IPS DF 6.9 (cell line): ENCODE measurements at places on chromosomes 6 and 20.

- DNase-seq, result no peak
These were observed 71.5 kb upstream of the LAMP5 start for GRCh38 chr20:9442858-9443257.

DNA sequence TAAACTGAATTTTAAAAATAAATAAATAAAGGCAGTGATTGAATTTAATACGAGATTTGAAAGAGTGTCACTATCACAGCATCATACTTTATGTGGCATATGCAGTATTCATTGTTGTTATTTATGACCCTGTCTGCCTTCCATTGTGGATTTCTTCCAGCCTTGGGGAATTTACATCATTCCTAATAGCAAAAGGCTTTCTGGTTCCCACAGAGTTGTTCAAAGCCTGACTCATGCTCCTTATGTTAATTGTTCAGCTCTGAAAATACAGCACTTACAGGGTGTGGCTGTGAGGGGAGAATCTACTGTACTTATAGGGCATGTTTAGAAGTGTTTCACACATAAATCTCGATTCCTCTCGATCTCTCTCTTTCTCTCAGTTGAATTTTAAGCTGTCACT, 54.4 kb downstream of the JAG1 start:
- DNase-seq, result no peak

DNA sequence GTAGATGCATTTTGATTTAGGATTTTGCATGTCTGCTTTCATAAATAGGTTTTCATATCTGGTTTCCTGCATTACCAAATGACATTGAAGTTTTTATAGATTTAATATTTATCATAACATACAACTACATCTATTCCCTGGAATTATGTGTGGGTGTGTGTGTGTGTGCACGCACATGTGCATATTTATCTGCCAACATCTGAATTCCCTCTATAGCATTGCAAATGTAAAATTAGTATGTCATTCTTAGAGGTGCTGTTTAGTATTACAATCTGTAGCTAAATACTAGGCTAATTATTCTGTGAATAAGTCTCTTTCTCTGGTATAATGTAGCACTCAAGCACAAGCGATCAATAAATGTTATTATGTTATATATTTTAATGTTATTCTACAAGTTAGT, 477.9 kb upstream of the FLRT3 start:
- DNase-seq, result no peak

GRCh38 chr6:39223061-39223460, 6.2 kb downstream of the KCNK5 start:
- DNase-seq, result no peak

DNA sequence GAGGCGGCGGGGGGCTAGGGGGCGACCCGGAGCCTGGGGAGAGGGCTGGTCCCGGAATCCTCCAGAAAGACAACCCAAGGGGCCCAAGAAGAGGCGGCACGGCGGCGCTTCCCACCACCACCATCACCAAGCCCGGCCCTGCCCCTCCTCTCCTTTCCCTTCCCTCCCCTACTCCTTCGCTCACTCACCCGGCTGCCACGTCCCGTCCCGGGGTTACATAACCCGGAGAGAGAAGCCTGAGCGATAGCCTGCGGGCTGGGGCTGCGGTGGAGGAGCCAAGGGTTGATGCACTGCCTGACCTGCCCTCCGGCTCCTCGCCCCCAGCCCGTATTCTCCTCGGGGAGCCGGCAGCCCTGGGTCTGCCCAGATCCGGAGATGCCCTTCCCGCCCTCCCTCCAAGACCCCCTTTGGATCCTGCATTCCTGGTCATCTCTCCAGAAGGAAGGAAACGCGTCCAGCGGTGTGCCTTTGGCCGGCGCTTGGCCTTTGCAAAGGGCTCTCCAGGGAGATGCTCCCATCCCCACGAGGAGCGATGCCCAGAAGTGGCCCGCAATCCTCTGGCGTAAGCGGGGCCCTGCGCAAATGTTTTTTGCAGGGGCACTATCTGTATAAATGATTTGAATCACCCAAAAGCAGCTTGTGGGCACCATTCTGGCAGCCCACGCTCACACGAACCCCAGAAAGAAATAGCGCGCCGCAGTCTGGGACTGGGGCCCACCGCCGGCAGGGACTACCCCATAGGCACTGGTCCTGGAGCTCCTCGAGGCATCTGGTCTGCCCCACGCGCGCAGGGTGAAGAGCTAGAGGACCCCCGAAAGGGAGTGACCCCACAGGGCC, 4.6 kb upstream of the CPXM1 start:
- DNase-seq, result no peak

- no peak for DNase-seq
These were observed 34.1 kb downstream of the ERGIC3 start for GRCh38 chr20:35575958-35576357.

GRCh38 chr20:15555913-15556312, 1017.3 kb downstream of the KIF16B start:
- no peak for DNase-seq

- DNase-seq, result no peak
These were observed 131.9 kb downstream of the EPM2A start for GRCh38 chr6:145603424-145603833.

DNA sequence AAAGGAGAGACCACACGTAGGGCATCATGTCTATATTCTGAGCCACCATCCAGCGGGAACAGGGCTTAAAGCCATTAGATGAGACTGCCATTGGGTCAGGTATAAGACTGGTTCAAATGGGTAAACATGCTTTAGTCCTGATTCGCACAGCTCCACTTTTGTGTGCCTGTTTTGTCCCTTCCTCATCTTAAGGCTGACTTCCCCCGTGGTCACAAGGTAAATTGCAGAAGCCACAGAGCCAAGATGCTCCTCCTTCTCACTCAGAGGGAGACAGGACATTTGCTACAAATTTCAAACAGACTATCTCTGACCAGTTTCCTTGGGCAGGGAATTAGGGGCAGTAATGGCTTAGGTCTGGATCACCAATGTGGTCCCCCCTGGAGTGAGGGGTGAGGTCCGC, 11.4 kb upstream of the IFNGR1 start:
- DNase-seq, result no peak

DNA sequence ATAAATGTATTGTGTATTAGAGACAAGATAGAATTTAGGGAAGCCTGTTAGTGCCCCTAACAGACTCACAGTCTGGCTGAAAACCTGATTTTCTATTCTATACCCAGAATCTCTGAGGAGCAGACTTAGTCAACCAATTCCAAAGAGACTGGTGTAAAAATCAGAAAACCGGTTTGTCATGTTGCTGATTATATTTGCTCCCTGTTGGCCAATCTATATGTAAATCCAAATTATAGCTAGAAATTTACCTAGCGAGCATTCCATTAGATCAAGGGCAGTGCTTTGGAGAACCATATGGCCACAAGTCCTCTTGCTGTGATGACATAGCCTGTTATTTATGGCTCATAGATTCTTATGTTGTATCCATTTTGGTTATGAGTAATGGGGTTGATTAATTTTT, 4.8 kb downstream of the NFYA start:
- no peak for DNase-seq

- no peak for DNase-seq
These were observed 229.7 kb upstream of the MARCKS start for GRCh38 chr6:113627480-113627879.

- DNase-seq, result peak; percentile 50
These were observed 198.6 kb downstream of the DTNBP1 start for GRCh38 chr6:15464211-15464725.

DNA sequence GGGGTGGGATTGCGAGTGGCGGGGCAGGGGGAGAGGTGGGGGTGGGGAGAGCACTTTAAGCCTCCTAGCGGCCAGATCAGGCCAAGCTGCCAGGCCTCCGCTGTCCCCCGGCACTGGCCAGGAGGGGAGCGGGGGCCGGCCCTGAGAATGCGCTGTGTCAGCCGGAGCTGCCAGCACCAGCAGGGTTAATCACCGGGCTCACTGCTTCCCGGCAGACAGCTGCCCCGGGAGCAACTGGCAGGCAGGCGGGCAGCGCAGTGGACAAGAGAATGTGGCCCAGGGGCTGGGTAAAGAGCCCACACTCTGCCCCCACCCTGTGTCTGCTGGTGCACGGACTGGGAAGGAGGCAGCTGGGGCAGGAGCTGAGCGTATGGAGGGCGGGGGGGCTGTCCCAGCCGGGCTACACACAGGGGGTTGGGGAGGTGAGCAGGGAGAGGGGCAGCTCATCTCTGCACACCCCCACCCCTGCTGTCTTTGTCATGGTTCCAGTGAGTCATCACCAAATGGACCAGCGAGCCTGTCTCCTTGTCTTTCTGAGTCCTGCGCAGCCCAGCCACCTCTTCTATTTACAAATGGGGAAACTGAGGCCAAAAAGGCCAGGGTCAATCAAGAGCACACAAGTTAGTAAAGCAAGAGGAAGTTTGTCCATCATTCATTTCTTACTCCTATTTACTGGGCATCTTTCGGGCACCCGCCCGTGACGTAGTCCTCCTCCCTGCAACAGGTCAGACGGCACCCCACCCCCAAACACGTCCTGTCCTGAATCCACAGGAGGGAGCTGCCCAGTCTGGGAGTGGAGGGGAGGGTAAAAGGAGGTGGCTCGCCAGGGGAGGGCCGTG, 2.1 kb upstream of the LAMA5 start:
- DNase-seq, result no peak

GRCh38 chr6:69784595-69785377, 12.0 kb downstream of the LMBRD1 start:
- no peak for DNase-seq

GRCh38 chr20:1377341-1377871, 15.4 kb downstream of the FKBP1A start:
- no peak for DNase-seq

- DNase-seq, result no peak
These were observed 147.0 kb downstream of the SOX4 start for GRCh38 chr6:21740376-21741124.

DNA sequence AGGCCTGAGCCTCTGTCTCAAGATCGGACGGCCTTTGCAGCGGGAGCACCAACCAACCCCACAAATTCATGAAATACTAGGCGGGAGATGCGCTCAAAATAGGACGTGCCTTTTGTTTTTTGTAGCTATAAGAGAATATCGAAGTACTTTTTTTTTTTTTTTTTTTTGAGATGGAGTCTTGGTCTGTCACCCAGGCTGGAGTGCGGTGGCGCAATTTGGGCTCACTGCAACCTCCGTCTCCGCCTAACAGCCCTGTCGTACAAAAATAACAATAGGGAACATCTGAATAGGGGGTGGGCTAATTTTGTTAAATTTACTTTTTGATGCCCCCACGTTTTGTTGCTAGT, 5.9 kb upstream of the TUBB2A start:
- no peak for DNase-seq

DNA sequence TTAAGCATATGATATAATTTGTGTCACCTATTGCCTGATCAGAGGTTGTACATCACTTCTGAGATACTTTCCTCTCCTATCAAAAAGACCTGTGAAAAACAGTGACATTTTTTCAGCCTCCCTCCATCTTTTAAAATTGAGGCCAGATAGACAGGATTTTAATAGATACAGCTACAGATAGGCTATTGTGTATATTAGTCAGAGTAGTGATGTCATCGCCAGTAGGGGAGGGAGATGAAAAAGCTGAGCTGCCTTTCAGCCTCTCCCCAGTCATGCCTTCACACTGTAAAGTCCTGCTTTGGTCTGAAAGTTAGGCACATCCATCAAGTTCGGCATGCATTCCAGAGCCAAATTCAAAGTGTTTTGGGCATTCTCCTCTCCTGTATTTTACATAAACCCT, 7.9 kb upstream of the PABPC1L start:
- DNase-seq, result no peak
